ENCODE measurements at places on chromosomes 2 and 18.

DNA sequence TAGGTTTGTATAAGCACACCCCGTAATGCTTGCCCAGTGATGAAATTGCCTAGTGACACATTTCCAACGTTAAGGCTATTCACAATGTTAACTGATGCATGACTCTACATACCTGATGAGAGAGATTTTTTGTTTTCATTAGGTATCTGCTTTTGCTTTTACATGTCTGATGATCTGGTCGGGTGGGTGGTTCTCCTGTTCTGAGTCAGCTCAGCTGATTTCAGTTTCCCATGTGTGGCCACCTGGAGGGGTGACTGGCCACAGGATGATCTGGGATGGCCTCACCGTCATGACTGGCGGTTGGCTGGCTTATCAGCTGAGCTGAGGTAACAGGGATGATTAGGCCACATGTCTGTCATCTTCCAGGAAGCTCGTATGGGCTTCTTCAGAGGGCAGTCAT, 33.8 kb upstream of the ACYP2 start:
- DNase-seq = no peak

DNA sequence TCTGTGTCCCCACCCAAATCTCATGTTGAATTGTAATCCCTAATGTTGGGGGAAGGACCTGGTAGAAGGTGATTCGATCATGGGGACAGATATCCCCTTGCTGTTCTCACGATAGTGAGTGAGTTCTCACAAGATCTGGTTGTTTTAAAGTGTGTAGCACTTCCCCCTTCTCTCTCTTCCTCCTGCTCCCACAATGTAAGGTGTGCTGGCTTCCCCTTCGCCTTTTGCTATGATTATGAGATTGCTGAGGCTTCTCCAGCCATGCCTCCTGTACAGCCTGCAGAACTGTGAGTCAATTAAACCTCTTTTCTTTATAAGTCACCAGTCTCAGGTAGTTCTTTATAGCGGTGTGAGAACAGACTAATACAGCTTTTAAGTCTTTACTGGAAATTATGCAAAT, 193.3 kb upstream of the RBBP8 start:
- no peak for DNase-seq

DNA sequence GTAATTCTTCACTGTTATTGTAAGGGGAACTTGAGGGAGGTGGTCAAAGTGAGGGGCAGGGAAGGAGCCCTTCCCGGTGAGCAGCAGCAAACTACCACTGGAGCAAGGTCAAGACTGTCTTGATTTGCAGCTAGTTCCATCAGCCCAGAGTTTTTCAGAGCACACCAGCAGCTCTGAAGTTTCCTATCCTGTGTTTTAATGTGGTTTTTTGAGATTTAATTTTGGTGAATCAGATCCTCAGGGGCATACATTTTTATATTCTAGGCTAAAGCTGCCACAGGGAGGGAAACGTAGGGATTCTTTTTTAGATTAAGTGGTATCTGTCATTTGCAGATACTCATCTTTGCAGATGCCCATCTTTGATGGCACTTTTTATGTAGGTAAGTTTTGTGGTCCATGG, 67.1 kb upstream of the KCNE4 start:
- DNase-seq = no peak

- no peak for DNase-seq
Observed at GRCh38 chr18:13621446-13621849, 104.9 kb downstream of the FAM210A start.

GRCh38 chr2:15069149-15069548, 436.6 kb downstream of the LRATD1 start:
- DNase-seq = no peak

GRCh38 chr2:175205523-175205922, 24.0 kb upstream of the ATP5MC3 start:
- no peak for DNase-seq

DNA sequence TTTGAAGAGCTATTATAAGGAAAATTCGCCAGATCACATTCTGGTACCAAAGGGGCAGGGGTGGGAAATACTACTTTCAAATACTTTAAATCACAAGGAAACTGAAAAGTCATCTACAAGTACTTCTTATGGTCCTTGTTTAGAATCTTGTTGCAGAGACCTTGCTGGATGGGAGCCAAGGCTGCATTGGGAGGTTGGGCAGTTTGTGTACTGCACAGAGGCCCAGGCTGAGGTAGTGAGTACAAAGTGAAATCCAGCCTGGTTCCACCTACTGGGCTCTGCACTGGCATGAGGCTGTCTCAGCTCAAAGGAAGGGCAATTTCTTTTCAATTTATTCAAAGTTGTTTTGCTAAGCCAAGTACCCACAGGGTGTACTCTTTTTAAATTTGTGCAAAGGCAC, 140.3 kb upstream of the DLX2 start:
- DNase-seq = no peak
